ENCODE measurements at places on chromosomes 5 and 9.

DNA sequence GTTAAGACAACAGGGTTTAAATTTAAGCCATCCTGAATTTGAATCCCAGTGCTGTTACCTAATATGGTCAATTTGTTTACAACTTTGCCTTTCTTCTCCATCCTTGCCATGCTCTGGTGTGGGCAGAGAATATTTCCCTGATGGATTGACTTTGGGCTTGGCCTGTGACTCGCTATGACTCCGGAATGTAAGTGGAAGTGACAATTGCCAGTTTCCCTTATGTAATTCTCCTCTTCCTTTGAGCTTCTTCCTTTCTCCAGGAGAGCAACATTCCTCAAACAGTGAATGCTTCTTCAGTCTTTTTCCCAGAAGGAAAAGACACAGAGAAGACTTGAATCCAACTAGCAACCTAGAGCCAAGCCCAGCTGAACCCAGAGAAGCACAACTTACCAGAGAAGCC is 159.1 kb downstream of the LURAP1L start:
- no peaks in the 10 kb centered on the region for H3K27me3 ChIP-seq
- H3K27ac ChIP-seq, result no peak overlapping the region
- H3K4me3 ChIP-seq, result no peak overlapping the region
- DNase-seq, result no peak
- H3K36me3 ChIP-seq, result no peaks in the 10 kb centered on the region

- no peaks in the 10 kb centered on the region for H3K27me3 ChIP-seq
- no peaks in the 10 kb centered on the region for H3K36me3 ChIP-seq
- no peak for DNase-seq
- no peak overlapping the region for H3K4me3 ChIP-seq
- no peak overlapping the region for H3K27ac ChIP-seq
Measured at GRCh38 chr9:106577121-106577520, 285.8 kb upstream of the ZNF462 start.

DNA sequence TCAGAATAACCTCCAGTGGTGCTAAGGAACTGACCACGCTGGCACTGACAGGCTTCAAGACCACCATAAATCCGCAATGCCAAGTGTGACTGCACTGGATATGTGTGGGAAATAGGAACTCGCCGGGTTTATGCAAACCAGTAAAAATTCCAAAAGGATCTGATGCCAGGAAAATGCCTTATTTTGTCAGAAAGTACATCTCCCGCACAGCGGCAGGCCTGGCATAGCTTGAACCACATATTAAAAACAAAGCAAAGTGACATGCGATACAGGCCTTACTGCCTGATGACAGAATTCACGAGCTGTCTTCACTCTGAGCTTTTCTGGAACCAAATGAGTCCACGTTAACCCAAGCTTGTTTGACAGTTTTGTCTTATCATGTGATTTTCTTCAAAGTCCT is 139.6 kb downstream of the GLIS3 start:
- H3K27me3 ChIP-seq, result no peaks in the 10 kb centered on the region
- no peak for DNase-seq
- no peaks in the 10 kb centered on the region for H3K36me3 ChIP-seq
- no peak overlapping the region for H3K4me3 ChIP-seq

- peak overlapping the region; percentile 95 for H3K27ac ChIP-seq
- peaks cover 55% of the 10 kb centered on the region for H3K4me1 ChIP-seq
- DNase-seq, result peak; percentile 49
- peaks cover 4% of the 10 kb centered on the region for H3K27me3 ChIP-seq
- H3K36me3 ChIP-seq, result no peaks in the 10 kb centered on the region
- peak overlapping the region; percentile 80 for H3K4me3 ChIP-seq
Measured at GRCh38 chr5:181217111-181217802, 5.8 kb upstream of the TRIM41 start.
